Eye (tissue), 1 donor: ENCODE measurements at places on chromosomes 13 and 19.

DNA sequence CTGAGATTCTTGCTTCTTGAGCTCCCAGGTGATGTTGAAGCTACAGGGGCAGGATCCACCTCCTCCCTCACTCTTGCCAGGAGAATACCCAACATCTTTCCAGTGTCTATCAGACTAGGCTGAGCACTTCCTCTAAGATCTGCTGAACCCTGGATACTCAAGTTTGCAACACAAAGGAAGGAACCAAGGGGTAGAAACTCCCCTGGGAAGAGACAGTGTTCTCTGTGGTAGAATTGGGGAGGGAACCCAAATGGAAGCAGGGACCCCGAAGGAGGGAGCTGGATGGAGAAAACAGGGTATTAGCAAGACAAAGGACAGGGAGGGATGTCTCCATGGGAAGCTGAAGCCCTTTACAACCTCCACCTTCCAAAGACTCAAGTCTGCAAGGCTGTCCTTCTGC, 117.6 kb downstream of the DNAJC15 start:
- no peak for DNase-seq

DNA sequence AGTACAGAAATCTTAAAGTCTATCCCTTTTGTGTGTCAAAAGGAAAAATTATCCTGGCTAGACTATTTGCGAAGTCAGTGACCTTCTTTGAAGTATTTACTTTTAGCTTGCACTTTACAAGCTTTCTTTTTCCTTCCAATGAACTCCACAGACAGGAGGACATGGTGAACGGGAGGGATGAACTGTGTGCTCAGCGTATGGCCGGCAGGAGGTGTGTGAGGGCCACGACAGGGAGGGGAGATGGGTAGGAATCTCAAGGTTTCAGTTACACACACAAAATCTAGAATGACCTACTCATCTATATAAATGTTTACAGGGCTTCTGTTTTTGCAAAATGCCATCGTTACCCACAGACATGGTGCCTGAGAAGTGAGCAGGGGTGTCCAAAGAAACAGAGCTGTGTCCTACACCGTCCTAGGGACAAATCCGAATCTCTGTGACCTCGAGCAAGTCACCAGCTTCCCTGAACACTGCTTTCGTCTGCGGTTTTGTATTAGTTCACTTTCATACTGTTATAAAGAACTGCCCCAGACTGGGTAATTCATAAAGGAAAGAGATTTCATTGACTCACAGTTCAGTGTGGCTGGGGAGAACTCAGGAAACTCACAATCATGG, 537.2 kb downstream of the LIG4 start:
- no peak for DNase-seq

DNA sequence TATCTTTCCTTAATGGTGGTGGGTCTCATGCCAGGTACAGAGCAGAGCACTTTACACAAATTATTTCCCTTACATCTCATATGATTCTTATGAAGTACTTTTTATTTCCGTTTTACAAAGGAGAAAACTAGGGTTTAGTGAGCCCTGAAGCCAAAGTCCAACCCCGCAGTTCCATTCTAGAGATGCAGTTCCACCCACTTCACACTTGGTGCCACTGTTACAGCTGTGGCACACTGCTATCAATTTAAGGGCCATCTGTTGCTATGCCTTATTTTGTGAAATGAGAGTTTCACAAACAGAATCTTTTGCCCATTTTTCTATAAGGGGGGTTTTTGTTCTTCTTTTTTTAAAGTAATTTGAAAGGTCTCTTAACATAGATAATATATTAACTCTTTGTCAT, 12.9 kb downstream of the MIPEP start:
- no peak for DNase-seq

- DNase-seq, result peak; percentile 79
Measured at GRCh38 chr19:46748325-46749109, 2.3 kb upstream of the STRN4 start.

GRCh38 chr13:106318941-106319411, 216.5 kb downstream of the EFNB2 start:
- no peak for DNase-seq

- DNase-seq, result no peak
Measured at GRCh38 chr13:40662866-40663265, 3.6 kb downstream of the FOXO1 start.

GRCh38 chr19:739998-740715, 10.8 kb upstream of the MISP start:
- DNase-seq, result no peak

DNA sequence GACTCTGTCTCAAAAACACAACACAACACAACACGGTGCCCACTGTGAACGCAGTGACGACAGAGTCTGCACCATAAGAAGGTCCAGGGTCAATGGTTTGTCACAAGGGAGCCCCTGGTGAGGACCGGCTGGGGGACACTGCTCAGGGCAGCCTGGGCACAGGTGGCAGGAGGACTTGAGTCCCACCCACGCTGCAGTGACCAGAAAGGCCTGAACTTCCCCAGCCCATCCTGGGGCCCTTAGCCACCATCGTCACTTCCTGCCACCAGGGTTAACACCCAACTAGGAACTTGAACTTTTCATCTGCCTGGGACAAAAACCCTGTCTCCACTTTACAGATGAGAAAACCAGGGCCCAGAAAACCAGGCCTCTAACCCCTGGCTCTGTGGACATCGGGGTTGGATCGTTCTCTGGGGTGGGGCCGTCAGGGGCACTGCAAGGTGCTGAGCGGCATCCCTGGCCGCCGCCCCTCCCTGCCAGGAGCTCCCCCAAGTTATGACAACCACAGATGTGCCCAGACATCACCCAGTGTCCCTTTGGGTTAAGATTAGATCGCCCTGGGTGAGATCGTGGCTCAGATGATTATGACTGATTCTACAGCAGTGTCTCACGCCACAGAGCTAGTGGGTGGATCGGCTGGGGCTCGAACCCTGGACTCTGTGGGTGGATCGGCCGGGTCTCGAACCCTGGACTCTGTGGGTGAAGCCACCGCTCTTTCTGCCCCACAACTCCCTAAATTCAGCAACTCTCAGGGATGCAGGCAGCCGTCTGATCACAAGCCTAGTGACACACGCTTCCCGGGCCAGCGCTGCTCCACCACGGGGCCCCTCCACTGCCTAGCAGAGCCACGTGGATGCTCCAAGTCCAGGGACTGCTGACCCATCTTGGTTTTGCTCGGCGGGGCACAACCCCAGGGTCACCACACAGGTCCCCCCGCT, 14.0 kb downstream of the MOB3A start:
- DNase-seq, result no peak

- DNase-seq, result no peak
Measured at GRCh38 chr13:81988567-81988966, 1647.6 kb upstream of the SPRY2 start.

DNA sequence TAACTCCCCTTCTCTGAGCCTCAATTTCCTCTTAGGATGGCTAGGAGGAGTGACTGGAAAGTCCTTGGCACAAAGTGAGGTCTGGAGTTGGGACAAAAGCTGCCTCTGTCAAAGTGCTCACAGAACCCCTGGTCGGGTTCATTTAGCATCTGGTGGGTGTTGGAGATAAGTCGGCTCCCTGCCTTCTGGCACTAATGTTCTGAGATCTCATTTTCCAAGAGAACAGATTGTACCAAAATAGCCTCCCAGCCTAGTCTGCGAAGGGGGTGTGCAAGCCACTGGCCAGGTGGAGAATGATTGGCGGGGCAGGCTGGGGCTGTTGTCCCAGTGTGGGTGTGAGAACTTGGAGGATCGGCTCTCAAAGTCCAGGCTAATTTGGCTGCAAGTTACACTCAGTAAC, 20.7 kb upstream of the NWD1 start:
- DNase-seq, result no peak

DNA sequence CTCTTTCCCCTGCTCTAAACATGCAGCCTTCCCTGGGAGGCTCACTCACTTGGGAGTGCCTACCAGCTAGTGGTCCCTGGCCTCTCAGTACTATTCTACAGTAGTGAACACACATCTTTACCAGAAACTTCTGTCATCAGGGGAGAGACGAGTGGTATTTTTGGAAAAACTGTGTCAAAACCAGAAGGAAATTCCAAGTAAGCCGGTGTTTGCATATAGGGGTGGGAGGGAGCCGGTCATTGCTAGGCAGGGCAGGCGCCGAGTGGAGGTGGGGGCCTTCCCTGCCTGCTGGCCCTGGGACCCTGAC, 7.0 kb downstream of the RPS9 start:
- no peak for DNase-seq

DNA sequence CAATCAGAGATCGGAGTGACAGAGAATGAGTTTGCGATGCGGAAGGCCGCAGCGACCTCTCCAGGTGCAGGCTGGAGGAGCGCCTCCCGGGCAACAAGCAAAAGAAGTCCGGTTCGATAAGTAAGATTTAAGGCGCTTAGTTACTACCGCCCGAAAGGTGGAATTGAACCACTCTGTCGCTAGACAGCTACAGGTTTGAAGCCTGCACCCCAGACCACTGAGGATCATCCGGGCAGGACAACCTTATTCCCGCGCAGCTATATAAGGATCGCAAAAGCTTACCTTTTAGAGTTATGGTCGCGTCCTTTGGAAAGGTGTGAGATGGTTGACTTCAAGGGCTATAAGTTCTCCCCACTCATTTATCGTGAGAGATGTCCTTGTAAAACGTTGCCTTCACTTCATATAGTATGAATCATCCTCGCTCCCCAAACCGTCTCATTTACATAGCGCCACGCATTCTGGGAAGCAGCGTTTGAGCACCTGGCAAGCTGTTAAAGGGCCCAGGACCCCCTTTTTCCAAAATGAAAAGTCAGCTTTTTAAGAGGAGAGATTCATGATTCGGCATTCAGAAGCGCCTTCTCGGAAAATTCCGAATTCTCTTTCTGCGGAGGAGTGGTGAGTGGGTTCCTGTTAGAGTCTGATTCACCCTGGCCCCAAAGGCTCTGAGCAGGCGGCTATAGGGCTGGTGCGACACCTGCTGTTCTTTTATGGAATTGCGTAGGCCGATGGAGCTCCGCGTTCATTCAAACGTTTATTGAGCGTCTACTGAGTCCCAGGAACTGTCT, 10.8 kb downstream of the FOSB start:
- peak; percentile 98 for DNase-seq

DNA sequence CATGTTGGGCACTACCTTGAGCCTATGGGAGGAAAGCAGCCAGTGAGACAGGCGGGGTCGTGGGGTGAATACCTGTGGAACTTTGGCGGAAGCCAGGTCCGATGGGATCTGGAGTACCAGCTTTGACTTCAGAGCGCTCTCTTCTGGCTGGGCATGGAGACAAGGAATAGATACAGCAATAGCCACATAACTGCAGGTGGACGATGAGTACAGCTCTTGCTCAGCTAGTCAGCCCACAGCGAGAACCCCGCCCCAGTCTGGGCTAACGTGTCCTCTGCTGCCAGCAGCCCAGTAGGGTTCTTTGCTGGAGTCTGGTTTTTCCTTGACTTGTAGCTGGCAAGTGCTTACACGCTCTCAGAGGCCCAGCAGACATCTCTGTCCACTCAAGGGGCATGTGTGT, 83.4 kb downstream of the SIPA1L3 start:
- no peak for DNase-seq

DNA sequence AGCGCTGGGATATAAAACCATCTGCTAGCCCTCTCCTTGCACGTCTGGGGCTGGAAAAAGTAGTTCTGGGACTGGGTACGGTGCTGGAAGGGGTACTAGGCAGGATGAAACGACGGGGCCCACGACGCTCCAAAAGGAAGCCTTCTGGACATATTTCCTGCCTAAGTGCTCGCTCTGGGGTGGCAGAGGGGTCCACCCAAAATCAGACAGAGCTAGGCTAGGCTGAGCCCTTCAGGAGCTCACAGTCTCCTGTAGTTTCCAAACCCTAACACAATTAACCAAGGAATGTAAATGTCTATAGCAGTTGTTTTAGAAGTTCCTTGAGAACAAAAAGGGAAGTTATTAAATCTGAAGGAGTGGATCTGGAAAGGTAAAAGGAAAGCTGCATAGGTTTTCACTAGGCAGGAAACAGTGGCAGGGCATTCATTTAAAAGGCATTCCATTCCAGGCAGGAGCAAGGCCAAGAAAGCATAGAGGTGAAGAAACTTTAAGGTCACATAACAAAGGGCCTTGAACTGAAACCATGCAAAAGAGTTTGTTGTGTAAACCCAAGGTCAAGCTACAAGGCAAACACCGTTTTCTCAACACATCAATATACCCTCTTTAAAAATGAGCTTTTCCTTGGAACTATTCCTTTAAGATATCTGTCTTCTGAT, 634 bp upstream of the DIAPH3 start:
- DNase-seq, result no peak

GRCh38 chr19:9786342-9786741, 17.8 kb upstream of the ZNF846 start:
- no peak for DNase-seq

GRCh38 chr13:21478881-21479808, 20.0 kb upstream of the ZDHHC20 start:
- DNase-seq, result peak; percentile 94

DNA sequence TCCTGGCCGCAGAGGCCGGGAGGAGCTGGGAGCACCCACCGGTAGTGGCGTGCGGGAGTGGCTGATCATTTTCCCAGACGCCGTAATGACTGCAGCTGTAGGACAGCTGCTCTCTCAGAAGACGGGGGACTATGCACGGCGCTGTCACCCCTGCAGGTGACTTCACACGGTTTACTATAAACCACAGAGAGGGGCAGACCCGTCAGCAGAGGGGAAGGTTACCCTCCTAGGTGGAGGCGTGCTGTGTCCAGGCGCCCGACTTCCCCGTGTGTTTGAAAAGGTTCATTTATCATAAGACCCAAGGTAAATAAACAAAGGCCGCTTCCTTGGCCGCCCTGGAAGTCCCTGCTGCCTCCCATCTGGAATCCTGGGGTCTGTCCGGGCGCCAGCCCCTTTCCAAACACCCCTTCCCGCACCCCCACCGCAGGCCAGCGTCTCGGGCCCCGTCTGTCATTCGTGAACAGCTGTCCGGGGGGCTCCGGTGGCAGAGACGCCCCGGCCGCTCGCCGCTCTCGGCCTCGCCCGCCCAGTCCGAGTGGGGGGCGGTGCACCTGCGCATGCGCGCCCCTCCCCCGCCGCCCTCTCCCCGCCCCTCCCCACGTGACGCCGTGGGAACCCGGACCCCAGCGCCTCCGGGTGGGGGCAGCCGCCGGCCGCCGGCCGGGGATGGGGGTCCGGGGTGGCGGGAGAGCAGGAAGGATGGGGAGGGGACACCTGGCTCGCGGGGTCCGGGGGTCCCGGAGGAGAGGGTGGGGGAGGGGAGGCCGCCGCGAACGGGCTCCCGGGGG, 915 bp downstream of the SHC2 start:
- DNase-seq, result peak; percentile 90

DNA sequence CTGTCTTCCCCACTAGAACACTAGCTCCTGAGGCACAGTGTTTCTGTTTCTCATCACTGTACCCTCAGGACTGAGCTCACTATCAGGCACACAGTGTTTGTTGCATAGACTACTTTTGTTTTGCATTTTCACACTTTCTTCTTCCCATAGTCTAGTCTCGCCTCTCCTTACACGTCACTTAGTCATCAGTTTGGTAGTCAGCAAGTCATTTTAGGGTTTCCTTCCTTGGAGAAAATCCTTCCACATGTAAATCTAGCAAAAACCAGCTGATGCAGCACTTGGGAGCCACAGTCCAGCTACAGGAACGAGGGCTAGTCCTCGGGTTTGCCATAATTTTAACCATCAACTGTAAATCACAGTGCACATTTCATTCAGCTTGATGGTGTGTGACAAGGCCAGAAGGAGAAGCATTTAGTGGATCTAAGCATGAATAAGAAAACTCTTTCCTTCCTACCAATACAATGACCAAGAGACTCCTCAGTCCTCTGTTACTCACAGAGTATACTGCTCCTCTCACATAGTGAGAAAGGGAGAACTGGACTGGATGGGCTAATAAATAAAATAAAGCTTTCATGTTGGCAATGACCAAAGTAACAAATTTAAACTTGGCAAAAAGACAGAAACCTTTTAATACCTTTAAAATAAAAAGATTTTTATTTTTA, 221.0 kb downstream of the KLF12 start:
- no peak for DNase-seq

GRCh38 chr19:2523630-2524311, 47.8 kb downstream of the GADD45B start:
- peak; percentile 53 for DNase-seq

- peak; percentile 19 for DNase-seq
Measured at GRCh38 chr19:49749055-49749716, 13.9 kb downstream of the TSKS start.
